ENCODE measurements at places on chromosomes 2 and 18.

GRCh38 chr2:161246281-161246680 is 61.9 kb upstream of the PSMD14 start:
- no peak for DNase-seq

GRCh38 chr2:204015118-204015843 is 78.7 kb downstream of the ICOS start:
- no peak for DNase-seq

GRCh38 chr2:161312996-161313395 is 4.8 kb downstream of the PSMD14 start:
- no peak for DNase-seq

DNA sequence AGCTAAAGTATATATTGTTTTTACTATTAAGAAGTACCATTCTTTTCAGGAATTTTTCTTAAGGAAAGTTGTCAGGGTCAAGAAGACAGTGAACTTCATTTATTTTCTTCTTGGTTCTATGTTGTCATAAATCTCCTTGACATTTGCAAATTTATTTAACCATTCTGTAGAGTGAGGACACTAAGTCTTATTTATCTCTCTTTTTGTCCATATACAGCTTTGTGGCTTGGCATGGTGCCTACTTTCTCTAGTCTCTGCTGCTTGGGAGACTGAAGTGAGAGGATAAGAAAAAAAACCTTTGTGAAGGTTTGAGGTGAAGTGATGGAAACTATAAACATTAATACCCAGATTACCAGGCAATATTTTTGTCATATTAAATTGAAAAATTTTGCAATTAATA is 1389.4 kb downstream of the SUCLG1 start:
- no peak for DNase-seq

- DNase-seq: no peak
These were observed 220.3 kb downstream of the ANAPC1 start for GRCh38 chr2:111663471-111664274.

GRCh38 chr2:158835431-158835830 is 40.3 kb downstream of the DAPL1 start:
- DNase-seq: no peak

GRCh38 chr2:207498427-207498826 is 31.3 kb upstream of the CREB1 start:
- DNase-seq: no peak

DNA sequence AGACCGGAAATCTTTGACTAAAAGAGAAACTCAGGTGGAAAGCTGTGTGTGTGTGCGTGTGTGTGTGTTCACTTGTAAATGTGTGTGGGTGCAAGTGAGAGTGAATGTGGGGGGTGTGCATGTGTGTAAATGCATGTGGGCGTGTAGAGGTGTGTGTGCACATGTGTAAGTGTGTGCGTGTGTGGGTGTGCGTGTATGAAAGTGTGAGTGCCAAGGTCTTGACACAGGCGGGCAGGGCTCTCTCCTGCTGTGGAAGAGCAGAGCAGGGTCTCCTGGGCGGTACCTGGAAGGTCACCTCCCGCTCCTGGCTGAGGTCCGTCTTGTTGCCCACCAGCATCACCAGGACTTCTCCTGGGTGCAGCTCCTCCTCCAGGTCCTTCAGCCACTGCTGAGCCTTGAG is 10.6 kb downstream of the PRLH start:
- no peak for DNase-seq

- no peak for DNase-seq
These were observed 187.7 kb upstream of the HAAO start for GRCh38 chr2:42979870-42980763.

DNA sequence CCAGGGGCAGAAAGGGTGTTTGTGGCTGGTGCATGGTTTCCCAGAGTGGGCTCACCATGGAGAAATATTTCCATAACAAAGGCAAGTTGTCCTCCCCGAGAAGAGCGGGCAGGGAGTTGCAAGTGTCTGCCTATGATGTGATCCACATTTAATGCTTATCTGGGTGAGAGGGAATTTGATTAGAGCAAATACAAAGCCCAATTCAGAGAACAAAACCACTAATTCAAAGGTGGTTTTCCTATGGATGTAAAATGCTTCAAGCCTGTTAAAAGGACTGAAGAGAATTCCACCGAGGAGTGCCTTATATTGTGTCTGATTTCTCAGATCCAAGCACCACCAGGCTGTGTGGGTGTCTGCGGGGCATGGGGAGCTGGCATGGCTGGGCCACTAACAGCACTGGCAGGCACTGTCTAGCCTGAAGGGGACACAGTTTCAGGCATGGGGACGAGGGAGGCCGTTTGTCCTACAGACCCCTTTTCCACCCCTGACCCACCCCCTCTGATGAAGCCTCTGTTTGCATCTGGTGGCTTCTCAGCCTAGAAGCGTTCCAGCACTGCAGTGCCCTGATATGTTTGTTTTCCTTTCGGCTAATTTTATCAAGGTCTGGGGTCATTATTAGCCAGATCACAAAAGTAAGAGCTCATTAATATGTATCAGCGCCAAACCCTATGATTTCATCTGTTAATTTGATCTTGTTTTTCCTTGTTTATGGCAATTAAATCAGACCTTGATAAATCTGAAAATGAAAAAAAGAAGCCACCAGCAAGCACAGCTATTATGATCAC is 357.3 kb downstream of the HRH4 start:
- peak; percentile 5 for DNase-seq

- DNase-seq: peak; percentile 82
These were observed at the start of gene PAX8 for GRCh38 chr2:113278742-113279139. TSS of gene PAX8 (minus strand) at chr2:113278921. CDS start at chr2:113278394, 527 bp downstream.

Measured in nephron progenitor cell (in vitro differentiated cells).